ENCODE measurements at places on chromosomes 3 and 15.

DNA sequence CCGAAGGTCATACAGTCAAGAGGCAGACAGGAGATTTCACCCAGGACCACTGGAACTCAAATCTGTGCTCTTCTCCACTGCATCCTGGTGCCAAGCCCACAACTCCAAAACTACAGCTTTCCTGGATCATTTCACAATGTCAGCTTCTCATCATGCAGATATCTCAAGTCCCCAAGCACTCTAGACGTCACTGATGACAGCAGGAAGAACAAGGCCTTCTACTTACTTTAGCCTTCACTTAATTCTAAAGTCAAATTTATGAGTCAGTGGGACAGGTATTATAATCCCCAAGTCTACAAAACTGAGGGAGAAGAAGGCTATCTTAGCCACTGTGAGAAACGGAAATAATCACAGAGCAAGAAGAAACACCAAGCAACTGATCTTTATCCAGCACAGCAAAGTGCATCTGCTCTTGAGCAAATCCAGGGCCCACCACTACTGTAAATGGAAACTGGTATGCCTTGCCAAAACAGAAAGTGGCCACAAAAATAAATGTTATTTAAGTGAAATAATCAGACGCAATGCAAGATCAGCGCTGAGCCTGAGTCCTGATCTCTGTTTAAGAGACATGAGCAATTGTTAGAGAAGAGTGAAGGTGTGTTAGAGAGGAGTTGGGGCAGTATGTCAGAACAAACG is 928 bp downstream of the RAD18 start:
- no peak for DNase-seq

GRCh38 chr3:60752809-60753208 is 498.4 kb downstream of the FHIT start:
- no peak for DNase-seq

- DNase-seq = no peak
These were observed 49.5 kb downstream of the ST6GAL1 start for GRCh38 chr3:186979852-186980251.

DNA sequence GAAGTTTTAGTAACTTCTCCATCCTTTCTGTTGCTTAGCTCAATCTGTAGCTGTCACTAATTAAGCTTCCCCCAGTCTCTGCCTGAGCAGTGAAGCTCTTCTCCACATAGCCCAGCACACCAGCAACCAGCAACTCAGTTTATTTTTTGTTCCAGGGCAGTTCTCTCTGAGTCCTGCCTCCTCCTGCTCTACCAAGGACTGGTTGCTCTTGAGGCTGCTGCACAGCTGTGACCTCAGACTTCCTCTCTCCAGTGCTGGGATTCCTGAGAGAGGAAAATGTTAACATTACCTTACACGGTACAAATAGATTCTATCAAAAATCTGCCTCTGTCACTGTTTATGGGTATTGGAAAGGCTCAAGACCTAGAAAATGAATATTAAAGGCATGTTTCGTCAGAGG is 294.7 kb downstream of the OXSM start:
- DNase-seq = no peak

DNA sequence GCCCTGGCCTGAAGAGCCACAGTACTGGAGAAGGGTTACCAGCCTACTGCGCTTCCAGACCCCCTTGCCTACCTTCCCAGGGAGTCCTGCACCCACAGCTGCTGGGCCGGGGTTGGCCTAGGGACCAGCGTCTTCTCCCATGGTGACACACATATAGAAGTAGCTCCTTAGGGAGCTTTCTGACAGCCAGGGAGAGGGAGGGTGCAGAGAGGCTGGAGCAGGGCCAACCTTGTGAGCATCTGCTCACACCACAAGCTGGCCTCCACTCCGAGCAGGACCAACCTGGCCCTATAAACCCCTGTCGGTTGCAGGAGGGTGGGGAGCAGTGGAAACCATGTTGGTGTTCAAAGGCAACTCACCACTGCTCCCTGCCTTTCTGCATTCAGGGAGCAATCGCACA is 35.2 kb downstream of the SRPRB start:
- no peak for DNase-seq

DNA sequence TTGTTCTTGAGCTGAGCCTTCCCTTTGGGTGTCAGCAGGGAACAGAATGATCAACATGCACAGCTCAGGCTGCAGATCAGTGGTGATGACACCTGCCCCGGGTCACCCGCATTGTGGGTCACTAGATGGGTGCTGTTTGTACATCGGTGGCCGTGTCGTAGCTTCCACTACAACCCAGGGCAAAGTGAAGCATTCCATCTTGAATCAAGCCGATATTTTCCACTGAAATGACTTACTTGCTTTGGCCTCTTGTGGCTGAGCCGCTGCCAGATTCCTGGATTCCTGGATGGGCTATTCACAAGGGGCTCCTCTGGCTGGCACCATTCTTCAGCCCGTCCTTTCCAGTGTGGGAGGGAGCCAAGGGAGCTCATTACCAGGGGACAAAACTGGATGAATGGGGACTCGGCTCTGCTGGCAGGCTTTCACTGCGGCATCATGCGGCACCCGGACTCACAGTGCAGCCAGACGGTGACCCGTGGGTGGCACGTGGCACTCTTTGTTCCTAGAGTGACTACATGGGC is 65.6 kb downstream of the SLCO3A1 start:
- no peak for DNase-seq

GRCh38 chr15:40940296-40940801 is 11.2 kb downstream of the DLL4 start:
- DNase-seq = no peak

- no peak for DNase-seq
These were observed 10.3 kb downstream of the DCBLD2 start for GRCh38 chr3:98890965-98891910.

GRCh38 chr3:15055019-15055557 is 10.0 kb downstream of the MRPS25 start:
- peak; percentile 6 for DNase-seq

GRCh38 chr15:71344316-71344715 is 229.0 kb downstream of the THSD4 start:
- no peak for DNase-seq

GRCh38 chr3:2274526-2274925 is 175.9 kb downstream of the CNTN4 start:
- no peak for DNase-seq

DNA sequence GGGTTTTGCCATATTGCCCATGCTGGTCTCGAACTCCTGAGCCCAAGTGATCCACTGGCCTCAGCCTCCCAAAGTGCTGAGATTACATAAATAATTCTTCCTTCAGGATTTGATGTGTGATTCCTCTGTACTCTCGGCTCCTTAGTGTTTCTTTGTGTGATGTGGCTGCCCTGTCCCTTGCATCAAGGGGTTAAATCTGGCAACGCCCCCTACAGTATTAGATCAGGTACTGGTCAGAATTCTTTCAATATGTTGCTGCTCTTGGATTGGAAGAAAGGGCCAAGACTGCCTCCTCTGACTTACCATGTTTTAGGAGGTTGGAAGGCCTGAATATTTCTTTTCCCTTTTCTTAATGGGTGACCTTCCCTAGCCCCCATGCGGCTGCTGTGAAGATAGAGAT is 390.6 kb upstream of the WNT5A start:
- DNase-seq = no peak

DNA sequence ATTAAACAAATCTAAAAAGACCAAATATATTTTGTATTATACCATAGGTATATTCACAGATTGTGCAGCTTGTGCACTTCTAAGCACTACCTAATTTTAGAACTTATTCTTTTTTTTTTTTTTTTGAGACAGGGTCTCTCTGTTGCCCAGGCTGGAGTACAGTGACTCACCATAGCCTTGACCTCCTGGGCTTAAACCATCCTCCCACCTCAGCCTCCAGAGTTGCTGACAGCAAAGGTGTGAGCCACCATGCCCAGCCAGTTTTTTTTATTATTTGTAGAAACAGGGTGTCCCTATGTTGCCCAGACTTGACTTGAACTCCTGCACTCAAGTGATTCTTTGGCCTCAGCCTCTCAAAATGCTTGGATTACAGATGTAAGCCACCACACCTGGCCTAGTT is 11.9 kb upstream of the TKT start:
- no peak for DNase-seq

DNA sequence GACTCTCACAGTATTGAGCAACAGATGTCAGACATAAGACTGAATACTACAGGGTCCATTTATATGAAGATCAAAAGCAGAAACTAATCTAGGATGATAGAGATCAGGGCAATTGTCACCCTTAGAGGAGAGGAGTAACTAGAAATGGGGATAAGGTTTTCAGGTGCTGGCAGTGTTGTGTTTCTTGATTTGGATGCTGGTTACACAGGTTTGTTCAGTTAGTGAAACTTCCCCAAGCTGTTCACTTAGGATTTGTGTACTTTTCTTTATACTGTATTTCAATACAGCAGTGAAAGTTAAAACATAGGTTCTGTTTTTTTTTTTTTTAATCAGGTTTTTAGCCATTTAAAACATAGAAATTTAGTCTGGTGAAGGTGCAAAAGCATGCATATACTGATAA is 39.1 kb upstream of the CMTM7 start:
- no peak for DNase-seq

DNA sequence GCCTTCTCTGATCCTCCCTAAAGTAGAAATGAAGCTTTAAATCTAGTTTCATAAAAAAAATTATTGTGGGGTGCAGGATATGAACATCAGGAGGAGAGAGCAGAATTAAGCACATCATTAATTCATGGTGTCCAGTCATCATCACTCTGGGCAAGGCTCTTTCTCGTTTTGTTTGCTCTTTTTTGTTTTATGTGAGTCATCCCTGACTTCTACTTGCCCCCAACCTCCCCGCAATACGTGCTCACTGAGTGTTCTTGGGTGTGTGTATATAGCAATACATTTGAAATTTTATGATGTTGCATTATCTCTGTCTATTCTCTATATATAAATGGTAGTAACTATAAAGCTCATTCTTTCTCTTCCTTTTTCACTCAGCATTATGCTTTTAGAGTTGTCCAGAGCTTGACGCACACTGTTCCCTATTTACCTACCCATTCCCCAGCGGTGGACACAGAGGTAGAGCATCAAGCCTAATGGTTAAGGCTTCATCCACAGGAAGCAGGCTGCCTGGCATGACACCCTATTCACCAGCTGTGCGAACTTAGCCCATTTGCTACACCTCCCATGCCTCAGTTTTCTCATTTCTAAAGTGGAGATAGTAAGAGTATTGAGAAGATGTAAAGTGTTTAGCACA is 72.3 kb downstream of the CD200R1L start:
- peak; percentile 58 for DNase-seq

GRCh38 chr15:68691705-68692104 is 112.9 kb downstream of the CORO2B start:
- DNase-seq = no peak

GRCh38 chr3:45608296-45608695 is 13.7 kb downstream of the LIMD1 start:
- DNase-seq = no peak

- no peak for DNase-seq
These were observed 125.2 kb upstream of the PHLDB2 start for GRCh38 chr3:111733856-111734255.

GRCh38 chr3:111325160-111325718 is 216.8 kb upstream of the CD96 start:
- DNase-seq = no peak

DNA sequence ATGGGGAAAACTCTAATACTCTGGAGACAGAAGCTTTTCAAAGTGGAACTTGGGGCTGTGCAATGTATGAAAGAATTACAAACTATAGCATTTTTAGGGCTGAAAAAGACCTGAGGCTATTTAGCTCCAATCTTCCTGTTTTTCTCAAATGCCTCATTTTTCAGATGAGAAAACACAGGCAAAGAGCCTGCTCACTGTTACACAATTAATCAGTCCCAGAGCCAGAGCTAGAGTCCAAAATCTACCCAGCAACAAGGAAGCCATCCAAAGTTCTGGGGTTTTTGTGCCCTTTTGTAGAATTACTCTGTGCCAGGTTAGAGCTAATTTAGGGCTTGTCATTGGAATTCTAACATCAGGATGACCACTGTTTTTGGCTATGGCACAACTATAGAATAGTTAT is 45.5 kb downstream of the GPR149 start:
- DNase-seq = no peak

DNA sequence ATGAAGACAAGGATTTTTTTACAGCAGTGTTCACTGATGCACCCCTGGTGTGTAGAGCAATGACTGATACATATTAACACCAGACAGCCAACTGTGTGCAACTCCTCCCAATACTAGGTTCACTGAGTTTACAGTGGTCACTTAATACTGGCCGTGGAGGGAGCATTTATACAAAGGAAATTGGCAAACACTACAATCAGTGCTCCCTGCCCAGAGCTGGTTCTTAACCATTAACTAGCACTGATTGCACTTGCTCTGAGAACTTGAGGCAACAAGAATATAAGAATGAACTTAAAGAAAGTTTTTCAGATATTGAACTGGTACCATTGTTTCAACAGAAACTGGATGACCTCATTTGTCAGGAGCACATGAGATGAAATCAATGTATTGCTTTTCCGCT is 110.6 kb downstream of the MAGI1 start:
- no peak for DNase-seq

GRCh38 chr3:124516333-124516732 is 213.9 kb upstream of the UMPS start:
- DNase-seq = no peak

GRCh38 chr3:13353506-13353905 is 66.6 kb downstream of the NUP210 start:
- no peak for DNase-seq

DNA sequence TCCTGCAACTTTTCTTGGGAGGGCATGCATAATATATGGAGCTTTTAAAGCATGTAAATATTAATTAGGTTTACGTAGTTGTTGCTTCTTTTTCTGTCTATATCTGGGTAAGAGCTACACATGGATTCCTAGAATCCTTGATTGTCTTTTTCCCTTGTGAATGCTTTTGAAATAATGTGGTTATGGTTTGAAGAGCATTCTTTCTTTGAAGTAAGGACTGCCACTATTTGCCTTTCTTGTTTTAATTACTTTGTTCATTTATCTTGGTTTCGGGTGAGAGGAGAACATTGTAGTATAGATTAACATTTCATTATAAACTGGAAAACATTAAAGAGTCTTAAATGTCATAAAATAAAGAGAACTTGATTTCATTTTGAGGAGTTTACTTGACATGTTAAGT is 674.0 kb downstream of the ZBBX start:
- no peak for DNase-seq

DNA sequence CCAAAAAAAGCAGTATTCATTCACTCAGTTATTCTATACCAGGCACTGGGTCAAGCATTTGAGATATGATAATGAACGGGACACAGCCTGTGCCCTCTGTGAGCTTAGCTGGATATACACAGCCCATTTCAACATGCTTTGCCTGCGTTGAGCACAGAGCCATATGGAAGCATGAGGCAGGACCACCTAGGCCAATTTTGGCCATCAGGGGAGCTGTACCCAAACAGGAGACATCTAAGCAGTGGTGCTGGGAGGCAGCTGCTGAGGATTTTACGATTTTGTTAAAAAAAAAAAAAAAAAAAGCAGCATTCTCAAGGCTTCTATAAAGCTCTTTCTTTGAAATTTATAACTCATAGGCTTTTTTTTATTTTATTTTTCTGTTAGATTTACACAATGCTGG is 87.2 kb upstream of the SLC2A2 start:
- no peak for DNase-seq

DNA sequence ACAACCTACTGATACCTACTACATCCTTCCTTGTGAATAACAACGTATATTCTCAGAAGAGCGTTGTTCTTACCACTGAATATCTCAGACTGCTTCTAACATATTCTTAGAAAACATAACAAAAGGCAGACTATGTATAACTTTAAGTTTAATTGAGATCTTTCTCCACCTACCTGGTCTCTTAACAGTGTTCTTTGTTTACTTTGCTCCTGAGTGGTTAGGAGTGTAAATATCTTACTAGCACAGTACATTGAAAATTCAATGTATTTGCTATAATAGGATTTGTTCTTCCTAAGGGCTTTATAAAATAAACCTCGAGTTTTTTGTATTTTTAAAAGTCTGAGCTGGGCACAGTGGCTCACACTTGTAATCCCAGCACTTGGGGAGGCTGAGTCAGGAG is 7.9 kb upstream of the BLM start:
- DNase-seq = no peak

All from suppressor macrophage treated with lipopolysaccharide for 1 hour (primary cell).